ENCODE measurements at places on chromosomes 6 and 20.

DNA sequence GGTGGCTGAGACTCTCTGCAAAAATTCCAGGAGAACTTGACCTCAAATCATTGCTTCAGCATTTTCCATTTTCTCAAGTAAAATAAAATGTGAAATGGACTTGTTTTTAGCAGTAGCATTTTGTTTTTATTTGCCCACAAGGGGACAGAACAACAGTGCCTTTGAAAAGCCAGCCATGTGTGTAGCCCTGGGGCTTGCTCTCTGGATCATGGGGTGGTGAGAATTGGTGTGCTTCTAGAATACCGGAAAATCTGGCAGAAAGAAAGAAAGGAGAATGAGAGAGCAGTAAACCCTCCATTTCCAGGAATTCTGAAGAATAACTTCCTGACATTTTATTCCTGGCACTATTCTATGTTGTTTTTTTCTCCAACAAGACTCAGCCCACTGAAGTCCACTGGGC, 254.7 kb upstream of the MOCS1 start:
- no peak for DNase-seq

DNA sequence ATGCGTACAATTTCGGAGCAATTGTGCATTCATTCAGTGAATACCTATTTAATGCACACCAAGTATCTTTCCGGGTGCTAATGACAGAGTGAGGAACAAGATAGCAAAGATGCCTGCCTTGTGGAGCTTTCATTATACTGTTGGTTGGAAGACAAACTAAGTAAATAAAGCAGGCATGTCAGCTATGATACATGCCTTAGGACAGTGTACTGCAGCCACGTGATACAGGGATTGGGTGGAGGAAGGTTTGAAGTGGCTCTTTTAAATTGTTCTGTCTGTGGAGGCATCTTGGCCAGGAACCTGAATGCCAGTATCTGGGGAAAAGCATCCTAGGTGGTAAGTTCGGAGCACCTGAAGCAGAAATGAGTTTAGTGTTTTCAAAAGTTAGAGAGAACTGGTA, 3.0 kb upstream of the OTOR start:
- no peak for DNase-seq

GRCh38 chr20:50039706-50040431, 57.1 kb downstream of the SNAI1 start:
- DNase-seq, result no peak

- no peak for DNase-seq
Measured at GRCh38 chr20:25251558-25251957, 3.7 kb downstream of the PYGB start.

DNA sequence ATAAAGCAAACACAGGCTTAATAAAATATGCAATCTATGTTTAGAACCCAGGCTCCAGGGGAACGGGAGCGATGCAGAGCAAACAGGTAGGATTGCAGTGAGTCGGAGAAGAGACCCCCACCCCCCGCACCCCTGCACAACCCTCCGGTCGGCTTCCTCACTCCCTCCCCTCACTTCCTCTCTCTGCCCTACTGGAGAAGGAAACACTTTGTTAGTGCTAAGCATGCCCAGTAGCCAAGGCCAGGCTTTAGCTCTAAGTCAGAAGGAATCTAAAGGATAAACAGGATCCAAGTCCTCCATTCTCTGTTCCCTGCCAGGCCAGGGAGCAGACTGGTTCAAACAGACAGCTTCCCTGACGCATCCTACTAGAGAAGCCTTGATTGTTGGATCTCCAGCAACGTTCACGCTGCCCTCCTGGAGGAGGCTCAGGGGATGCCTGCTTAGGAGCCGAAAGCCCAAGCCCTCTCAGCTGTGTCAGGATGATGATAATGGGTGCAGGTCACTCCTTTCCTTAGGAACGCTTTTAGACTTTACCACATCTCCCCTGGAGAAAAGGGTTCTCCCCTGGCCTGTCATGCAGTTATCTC, 14.7 kb downstream of the FOXQ1 start:
- DNase-seq, result no peak

- no peak for DNase-seq
Measured at GRCh38 chr6:70028246-70028645, 161.9 kb downstream of the COL19A1 start.

DNA sequence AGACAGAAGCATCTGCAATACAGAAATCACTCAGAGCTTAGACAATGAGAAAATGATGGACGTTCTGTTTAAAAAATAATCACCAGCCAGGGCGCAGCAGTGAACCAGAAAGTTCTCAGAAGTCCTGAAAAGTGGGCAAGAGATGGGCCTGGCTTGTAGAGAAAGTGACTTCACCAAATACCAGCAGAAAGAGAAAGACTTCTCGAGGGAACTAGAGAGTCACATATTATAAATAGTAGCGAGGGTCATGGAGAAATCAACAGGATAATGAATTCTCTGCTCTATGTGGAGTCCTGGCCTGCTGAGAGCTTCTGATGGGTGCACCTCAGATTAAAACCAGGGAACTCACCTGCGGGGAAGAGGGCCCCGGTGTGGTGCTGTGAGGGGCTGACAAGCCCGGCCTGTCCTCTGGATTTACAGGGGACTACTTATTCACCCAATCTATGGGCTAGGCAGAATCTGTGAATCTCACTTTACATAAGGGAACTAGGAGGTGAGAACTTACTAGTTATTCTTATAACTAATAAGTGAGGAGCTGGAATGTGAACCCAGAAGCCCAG, 5.6 kb upstream of the RAMACL start:
- no peak for DNase-seq

DNA sequence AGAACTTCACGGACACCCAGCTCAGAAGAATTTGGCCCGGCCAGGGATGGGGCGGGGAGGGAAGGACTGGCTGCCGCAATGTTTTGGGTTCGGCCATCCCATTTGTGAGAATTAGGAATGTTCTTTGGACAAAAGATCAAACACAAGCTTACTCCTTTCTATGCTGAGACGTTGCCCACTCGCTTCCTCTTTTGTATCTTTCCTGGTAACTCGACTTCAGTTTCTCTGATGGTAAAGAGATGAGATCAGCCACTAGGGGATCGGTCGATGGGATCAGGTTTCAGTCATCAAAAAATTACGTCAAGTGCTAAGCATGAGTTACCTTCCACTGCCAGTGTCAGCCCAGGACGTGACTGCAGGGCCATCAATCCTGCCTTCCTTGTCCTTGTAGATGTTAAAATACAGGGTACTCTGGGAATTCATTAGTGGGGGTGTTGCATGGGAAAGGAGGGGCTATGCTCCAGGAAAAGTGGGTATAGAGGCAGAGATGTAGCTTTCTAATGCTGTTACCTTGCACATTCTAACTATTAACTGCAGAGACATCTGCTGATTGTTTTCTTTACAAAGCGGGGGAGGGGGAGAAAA, 190.2 kb downstream of the TSHZ2 start:
- DNase-seq, result no peak

- no peak for DNase-seq
Measured at GRCh38 chr6:13229205-13230085, 98.9 kb downstream of the TBC1D7 start.

DNA sequence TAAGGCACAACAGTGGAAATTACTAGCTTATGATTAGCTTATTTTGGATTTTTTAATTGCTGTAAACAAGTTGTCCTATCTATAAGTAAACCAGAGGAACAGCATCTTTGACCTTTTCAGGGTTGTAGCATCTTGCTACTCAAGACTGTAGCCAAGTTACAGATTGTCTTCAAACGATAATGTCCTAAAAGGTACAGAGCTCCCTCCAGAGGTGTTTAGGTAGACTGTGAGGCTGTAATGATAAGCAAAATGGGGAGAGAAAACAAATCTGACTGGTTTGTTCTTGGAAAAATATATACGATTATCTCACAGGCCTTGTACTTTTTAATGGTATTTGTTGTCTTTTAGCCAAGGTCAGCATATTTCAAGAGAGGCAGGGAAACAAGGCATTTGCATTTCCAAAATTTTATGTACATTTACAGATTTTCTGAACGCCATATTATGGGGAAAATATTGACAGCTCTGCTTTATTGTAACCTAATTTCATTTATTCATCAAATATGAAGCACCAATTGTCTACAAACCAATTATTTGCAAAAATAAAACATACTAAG, 273.4 kb downstream of the MEI4 start:
- DNase-seq, result no peak

GRCh38 chr6:52104979-52105378, 17.6 kb upstream of the PKHD1 start:
- no peak for DNase-seq

GRCh38 chr6:100132005-100132404, 138.0 kb upstream of the MCHR2 start:
- no peak for DNase-seq

- DNase-seq, result no peak
Measured at GRCh38 chr6:106411643-106412200, 51.2 kb downstream of the CRYBG1 start.

DNA sequence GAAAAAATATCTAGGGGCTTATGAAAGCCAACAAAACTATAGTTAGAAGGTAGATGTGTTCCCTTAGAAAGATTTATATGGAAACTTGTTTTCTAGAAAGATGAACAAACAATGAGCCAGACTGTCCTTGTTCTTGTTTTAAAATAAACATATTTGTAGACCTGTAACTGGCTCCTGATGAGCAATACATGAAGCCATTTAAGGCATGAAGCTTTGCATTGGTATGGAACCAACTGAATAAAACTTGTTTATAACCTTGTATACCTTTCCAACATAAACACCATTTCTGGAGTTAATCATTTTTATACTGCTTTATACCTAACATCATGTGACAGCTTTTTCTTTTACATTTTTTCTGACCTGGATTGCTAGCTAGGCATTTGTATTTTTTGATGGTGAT, 247.8 kb downstream of the PRL start:
- DNase-seq, result no peak

DNA sequence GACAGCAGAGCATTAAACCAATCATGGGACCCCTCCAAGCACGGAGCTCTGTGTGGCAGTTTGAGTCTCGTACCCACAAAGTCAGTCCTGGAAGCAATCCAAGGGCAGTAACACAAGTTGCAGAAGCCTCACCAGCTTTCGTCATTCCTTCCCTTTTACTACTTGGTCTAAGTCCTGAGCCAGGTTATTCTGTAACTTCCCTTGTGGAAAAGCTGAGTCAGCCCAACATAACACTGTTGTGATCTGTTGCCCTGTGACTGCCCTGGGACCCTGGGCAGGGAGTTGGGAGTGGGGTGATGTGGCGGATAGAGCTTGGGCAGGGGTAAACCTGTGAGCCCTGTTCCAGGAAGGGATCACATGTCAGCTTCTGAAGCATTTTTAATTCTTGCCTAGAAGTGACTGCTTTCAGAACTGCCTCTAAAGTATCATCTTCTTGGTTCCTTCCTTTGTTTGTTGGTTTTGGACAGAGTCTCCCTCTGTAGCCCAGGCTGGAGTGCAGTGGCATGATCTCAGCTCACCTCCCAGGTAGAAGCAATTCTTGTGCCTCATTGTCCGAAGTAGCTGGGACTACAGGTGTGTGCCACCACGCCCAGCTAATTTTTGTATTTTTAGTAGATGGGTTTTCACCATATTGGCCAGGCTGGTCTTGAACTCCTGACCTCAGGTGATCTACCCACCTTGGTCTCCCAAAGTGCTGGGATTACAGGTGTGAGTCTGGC, 183.7 kb upstream of the JAG1 start:
- no peak for DNase-seq

GRCh38 chr20:2585811-2586210, 49.4 kb downstream of the TMC2 start:
- DNase-seq, result no peak

- no peak for DNase-seq
Measured at GRCh38 chr20:36717657-36718056, 28.2 kb downstream of the NDRG3 start.

DNA sequence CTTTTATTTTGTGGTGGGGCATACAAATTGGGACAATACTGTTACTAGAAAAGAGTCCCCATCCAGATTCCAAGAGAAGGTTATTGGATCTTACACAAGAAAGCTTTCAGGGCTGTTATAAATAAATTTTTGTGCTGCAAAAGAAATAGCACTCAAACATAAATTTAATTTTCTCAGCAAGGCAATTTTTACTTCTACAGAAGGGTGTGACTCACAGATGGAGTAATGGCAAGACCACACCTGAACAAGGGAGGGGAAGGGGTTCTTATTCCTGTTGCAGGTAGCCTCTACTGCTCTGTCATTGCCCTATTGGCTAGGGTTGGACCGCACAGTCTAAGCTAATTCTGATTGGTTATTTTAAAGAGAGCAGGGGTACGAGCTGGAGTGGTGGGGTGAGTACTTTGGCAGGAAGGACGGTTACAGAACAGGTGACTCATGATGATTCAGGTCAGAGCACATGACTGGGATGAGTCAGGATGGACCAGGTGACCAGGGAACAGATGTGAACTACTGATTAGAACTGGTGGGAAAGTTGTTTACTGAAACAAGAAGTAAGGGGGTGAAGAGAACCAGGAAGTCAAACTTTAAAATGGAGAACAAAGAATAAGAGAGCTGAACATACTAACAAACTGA, 41.1 kb downstream of the CNR1 start:
- DNase-seq, result no peak

- DNase-seq, result no peak
Measured at GRCh38 chr6:137893726-137894125, 26.7 kb downstream of the TNFAIP3 start.

DNA sequence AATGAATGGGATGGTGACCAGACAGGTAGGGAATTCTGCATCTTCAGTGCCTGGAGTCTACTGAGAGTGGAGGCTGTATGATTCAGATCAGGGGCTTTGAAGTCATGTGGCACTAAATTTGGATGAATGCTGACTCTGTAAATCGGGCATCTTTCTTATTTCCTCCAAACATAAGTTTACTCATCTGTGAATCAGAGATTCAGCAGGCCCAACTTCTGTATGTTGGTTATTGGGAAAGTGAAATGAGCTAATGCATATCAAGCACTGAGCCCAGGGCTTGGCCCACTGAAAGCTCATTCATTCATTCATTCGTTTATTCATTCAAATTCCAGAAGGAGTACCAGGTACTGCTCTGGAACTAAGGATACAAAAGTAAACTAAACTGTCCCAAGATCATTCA, 192.3 kb upstream of the RIN2 start:
- no peak for DNase-seq

DNA sequence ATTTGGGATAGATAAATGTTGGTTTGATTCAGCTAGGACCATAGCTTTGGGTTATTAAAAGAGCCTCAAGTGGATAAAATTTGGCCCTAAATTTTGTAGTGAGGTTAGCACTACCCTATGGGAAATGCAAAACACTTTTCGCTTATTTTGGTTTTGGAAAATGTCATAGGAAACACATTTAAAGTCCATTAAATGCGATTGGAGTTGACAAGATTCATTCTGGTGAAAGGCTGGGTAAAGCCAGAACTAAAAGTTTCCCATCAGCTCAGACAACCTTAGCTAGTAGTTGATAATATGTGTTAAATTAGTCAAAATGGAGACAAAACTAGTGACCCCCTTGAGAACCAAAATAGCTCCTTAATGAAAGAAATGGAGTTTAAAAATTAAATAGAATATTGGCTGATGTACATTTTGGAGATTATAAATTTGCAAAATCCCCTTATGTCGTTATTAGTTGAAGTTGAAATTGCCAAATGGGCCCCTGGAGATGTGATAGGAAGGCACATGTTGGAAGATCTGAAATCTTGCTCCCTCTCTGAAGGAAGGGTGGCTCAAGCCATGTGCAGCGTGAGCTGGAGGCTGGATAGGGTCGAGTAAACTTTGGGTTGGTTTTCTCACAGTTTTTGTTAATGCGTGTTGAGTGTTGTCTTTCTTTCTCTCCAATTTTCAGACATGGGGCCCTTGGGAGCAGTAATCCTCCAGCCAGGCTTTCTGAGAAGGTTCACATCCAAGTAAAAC, 72.8 kb downstream of the CD83 start:
- no peak for DNase-seq

GRCh38 chr20:40532103-40532502, 156.9 kb downstream of the MAFB start:
- DNase-seq, result no peak

Data from activated CD4-positive, alpha-beta T cell treated with anti-CD3 and anti-CD28 coated beads, Interleukin-2, amount 50 U/mL, for 24 hours (primary cell).